Liver (tissue), 10 donors: ENCODE measurements at places on chromosomes 11 and 22.

DNA sequence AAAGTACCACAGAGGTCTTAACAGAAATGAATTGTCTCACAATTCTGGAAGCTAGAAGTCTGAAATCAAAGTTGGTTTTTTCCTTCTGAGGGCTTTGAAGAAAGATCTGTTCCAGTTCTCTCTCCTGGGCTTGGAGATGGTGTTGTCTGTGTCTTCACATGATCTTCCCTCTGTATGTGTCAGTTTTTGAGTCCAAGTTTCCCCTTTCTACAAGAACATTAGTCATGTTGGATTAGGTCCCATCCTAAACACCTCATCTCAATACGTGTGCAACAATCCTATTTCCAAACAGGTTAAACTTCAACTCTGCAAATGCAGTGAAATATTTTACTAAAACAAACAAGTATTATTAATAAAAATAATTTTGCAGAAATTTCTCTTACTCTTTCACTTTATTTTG is 3.1 kb upstream of the PTS start:
- no peak for DNase-seq

DNA sequence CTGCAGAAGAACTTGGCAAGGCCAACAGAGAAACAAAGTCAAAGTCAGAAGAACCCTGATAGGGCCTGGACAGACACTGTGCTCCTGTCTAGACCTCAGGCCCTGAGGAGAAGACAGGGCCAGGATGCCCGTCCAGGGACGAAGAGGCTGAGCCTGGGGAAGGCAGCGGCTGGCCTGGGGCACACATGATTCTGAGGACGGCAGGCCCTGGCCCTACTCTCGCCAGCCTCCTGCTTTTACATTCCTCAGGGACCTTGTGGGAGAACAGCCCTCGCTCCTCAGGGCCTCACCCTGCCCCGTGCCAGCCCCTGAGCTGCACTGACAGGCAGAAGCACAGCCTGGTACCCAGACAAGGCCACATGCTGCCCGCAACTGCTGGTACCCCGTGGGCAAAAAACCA is 43.6 kb upstream of the TTLL12 start:
- no peak for DNase-seq

GRCh38 chr11:112778091-112778876 is 182.9 kb upstream of the NCAM1 start:
- no peak for DNase-seq

- DNase-seq: no peak
Observed at GRCh38 chr22:43377896-43378704, 33.7 kb upstream of the MPPED1 start.

DNA sequence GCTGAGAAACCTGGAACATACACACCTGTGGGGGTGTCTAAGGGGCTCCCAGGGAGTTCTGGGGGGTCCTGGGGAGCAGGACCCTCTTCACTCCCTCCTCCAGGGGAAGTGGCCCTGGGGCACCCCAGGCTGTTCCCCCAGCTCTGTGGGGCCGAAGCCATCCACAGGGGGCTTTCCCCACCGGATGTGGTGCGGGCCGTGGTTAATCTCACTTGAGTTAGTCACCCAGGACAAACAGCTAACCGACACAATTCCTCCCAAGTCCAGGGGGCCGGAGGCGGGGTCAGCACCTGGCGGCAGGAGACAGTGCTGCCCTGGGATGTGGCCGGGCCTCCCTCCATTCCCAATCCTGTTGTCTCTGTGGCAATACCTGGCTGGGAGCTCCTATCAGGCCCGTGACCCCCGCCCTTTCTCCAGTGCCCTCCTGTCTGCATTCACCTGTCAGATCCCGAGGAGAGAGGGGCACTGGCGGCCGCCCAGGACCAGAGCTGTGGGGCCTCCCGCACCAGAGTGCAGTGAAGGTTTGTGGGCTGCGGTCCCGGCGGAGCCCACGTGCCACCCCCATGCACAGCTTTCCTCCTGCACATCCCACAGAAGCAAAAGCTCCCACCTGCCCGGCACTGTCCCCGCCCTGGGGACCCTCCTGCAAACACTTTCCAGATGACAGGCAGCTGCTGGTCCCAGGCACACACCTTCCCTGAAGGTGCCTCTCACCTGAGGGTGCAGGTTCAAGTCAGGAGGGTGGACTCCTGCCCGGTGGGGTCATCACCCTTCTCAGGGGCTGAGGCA is 5.2 kb upstream of the MUC5AC start:
- DNase-seq: no peak

GRCh38 chr11:83147895-83148294 is 9.0 kb upstream of the PCF11 start:
- no peak for DNase-seq

DNA sequence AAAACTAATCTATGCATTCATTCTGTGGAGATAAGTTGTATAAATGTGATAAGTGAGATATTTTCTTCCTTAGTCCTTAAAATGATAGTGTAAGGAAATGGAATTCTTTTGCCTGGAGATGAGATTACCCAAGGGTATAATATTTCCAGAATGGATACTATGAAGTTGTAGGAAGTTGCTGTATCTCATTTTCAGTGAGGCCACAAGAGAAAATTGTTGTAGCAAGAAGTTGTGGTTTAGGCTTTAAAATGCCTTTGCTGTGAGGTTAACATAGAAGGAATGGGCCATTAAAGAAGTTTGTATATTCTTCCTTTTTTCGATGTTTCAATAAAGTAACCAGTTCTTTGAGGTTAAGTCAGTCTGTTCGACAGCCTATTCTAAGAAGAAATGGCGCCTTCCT is 50.7 kb upstream of the LIN7C start:
- no peak for DNase-seq

DNA sequence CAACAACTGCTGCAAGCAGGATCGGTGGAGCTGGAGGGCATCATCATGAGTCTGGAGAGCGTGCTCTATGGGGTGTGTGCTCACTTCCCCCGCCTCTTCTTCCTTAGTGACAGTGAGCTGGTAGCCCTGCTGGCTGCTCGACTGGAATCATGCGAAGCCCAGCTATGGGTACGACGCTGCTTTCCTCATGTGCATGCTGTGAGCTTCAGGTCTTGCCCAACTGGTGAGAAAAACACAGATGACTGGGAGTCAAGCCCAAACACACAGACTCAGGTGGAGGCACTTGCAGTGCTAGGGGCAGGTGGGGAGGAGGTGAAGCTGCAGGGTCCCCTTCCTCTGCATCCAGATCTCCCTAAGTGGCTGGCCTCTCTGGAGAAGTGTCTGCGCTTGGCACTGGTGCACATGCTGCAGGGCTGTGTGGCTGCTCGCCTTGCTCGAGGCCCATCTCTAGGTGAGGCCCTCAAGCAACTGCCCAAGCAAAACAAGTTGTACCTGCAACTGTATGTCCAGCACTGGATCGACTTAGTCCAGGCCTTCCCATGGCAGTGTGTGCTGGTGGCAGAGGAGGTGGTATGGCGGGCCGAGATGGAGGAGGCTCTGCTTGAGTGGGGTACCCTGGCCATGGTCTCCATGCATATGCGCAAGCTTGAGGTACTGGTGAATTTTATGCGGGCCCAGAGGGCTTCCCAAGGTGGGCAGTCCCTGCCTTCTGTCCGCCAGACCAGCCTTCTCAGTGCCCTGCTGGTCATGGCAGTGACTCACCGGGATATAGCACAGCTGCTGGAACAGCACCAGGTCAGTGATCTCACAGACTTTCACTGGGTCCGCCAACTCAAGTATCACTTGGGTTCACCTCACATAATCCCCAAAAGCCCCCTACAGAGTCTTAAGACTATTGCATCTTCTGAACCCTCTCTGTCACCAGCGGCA is 48.1 kb downstream of the DNHD1 start:
- DNase-seq: no peak

GRCh38 chr22:50146439-50147238 is 23.9 kb upstream of the PANX2 start:
- DNase-seq: peak; percentile 60

DNA sequence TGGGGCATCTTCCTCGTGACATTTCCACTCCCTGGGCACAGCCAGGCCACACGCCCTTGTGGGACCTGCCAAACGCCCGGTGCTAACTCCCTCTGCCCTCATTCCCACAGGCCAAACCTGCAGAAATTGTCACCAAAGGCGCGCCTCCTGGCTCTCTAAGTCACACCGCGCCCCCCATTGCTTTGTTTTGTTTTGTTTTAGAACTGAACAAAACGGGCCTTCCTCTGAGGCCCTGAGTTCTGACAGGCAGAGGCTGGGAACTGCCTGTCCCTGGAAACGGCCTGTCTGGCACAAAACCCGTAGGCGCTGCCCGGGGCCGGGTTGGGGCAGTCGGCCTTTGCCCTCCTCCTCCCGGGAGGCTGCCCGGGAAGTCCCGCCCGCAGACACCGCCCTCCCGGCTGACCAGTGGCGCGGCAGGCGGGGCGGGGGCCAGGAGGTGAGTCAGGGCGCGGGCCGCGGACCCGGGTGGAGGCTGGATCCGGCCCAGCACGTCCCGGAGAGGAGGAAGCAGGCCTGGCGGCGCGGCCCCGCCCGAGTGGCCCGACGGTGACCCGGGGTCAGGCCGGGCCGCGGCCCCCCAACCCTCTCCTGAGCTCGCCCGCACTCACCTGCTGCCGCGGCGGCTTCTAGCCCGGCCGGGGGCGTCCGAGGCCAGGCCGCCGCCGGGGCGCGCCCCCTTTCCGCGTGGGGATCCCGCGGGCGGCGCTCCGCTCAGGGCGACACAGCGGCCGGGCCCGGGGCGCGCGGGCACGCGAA is 465 bp downstream of the SUN2 start:
- peak; percentile 88 for DNase-seq

- DNase-seq: no peak
Observed at GRCh38 chr11:44734843-44735381, 8.2 kb downstream of the TSPAN18 start.

GRCh38 chr11:32115446-32115845 is 24.6 kb downstream of the RCN1 start:
- DNase-seq: no peak

- no peak for DNase-seq
Observed at GRCh38 chr11:35363854-35364780, 55.2 kb downstream of the SLC1A2 start.

DNA sequence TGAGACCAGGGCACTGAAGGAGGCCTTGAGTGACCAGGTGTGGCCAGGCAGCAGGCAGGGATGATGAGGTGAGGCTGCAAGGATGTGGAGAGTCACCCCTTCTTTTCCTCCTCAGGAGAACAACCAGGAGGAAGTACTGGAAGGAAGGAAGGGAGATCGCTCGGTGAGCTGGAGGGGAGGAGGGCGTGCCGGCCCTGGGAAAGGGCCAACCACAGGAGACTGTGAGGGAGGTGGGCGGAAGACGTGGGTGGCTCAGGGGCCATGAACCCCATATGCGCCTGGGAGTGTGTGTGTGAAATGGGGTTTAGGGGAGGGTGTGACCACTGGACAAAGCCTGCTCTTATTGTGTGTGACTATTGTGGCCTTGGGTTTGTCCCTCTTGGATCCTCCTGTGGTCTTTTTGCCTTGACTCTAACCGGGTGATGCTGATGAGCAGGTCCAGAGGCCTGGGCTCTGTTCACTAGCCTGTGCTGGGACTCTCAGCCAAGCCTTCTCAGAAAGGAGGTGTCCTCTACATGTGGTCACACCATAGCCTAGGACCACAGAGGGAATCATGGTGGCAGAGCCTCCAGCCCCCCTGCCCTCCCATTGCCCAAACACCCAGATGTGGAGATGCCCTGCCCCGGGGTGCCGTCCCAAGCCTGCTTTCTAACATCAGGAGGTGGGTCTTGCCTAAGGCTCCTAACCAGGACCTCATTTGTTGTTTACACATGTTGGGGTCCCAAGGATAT is 41.3 kb upstream of the TUB start:
- no peak for DNase-seq

DNA sequence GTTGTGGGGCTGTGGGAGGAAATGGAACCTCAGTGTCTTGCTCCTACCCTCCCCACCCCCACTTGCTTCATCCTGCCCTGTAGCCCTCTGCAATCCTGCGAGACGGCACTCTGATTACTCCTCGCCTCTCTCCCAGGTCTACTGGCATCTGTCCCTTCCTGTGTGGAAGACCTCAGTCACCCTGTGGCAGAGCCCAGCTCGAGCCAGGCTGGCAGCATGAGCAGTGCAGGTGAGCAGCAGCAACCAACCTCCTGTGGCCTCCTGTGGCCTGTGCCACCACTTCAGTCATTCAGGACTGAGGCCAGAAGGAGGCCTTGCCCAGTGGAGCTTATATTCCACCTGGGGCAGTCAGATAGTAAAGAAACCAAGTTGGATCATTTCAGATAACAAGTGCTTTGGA is 14.7 kb upstream of the MAPK8IP1 start:
- no peak for DNase-seq

- DNase-seq: no peak
Observed at GRCh38 chr11:72643547-72643946, 30.7 kb downstream of the PDE2A start.

DNA sequence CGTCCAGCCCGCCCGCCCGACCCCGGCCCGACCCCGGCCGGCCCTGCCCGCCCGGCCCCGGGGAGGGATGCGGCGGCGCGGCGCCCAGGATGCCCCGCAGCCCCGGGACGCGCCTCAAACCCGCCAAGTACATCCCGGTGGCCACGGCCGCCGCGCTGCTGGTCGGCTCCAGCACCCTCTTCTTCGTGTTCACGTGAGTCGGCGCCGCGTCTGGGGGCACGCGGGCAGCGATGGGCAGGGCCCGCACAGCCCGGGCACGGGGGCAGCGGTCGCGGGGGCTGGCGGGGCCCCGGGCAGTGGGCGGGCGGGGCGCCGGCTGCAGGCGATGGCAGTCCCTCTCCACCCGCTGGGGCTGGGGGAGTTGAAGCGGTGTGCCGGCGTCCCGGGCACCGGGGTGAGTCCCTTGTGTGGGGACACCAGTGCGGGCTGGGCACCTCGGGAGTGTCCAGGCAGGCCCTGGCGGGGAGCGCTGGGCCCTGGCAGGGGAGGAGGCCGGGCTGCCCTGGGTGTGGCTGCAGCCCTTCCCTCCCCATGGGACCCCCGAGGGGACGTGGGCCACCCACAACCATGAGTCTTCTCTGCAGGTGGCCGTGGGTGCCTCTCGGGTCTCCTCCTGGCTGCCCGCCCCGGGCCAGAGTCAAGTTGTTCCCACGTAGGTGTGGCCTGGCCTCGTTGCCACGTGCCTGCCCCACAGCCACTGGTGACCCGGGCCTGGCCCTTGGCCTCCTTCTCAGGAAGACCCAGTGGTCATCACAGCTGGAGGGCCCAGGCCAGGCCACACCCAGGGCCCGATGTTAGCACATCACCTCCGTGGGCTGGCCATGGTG is 468 bp downstream of the ZDHHC8 start:
- no peak for DNase-seq

DNA sequence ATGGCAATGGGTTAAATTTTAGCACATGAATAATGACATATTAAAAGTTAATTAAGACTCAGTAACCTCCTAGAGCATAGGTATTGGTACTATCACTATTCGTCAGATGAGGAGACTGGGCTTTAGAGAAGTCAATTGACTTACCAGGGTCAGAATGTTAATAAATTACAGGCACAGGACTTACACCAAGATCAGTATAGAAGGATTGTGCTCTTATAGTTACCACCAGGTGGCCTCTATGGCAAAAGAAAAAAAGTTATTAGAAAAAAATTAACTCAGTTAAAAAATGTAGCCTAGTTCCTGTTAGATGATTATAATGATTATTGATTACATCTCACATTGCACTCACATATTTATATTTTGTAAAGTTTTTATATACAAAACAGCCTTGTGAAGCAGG is 1163.7 kb downstream of the FAM181B start:
- no peak for DNase-seq

DNA sequence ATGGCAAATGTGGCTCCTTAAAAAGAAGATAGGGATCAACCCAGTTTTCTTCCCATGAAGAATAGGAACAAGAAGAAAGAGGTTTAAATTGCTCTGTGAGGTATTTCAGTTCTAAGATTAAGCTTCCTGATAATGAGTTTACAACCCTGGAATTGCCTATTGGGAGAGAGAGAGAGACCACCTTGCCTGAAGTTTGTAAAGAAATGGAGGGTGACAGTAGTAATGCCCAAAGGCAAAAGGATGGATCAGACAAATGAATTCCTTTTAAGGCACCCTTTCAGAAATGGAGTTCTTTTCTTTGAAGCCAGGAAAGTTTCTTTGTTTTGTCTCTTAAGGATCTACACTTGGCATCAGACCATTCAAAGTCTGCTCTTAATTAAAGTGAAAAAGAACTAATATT is 74.3 kb downstream of the DDIAS start:
- DNase-seq: no peak
